Stimulated activated CD4-positive, alpha-beta T cell treated with anti-CD3 and anti-CD28 coated beads, TNF-alpha, amount 100 ng/mL, for 24 hours (primary cell): ENCODE measurements at places on chromosomes 16 and 17.
A peak's percentile ranks its signal among the peaks of the same experiment; 100 is the strongest.

- no peak for DNase-seq
These were observed 62.3 kb upstream of the CDH5 start for GRCh38 chr16:66304151-66304550.

- DNase-seq = no peak
These were observed 195.0 kb downstream of the ENGASE start for GRCh38 chr17:79269620-79270019.

DNA sequence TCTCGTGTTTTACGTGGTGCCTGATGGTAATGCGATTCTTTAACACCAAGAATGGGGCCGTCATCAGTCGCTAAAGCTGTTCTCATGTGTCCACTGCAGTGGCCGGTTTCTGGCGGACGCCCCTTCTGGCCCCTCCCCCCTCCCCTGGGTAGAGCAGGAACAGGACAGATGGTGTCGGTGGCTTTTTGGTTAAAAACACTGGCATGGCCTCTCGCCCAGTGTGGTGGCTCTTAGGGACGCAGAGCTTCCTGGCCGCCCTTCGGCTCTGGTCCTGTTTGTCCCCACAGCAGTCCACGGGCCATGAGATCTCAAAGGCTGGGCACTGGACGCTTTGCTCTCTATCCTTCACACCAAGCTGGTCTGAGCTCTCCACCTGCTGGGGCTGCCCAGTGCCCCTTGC, 151.8 kb downstream of the BANP start:
- DNase-seq = no peak

DNA sequence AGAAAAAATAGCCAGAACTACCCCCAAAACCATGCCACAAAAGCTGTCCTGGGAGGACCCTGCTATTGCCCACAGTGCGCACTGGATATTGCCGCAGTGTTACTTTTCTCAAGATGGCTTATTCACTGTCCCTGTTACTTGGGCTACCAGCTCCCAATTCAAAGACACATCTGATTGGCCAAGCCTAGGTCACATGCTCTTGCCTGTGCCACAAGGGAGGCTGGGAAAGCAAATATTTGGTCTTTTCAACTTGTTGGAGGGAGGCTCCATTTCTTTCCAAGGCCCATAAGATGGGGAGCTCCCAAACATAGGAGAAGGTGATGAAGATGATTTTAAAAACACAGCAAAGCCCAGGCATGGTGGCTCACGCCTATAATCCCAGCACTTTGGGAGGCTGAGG, 257.0 kb downstream of the SHISA9 start:
- DNase-seq = no peak

GRCh38 chr16:22693638-22694340, 120.2 kb upstream of the HS3ST2 start:
- no peak for DNase-seq

DNA sequence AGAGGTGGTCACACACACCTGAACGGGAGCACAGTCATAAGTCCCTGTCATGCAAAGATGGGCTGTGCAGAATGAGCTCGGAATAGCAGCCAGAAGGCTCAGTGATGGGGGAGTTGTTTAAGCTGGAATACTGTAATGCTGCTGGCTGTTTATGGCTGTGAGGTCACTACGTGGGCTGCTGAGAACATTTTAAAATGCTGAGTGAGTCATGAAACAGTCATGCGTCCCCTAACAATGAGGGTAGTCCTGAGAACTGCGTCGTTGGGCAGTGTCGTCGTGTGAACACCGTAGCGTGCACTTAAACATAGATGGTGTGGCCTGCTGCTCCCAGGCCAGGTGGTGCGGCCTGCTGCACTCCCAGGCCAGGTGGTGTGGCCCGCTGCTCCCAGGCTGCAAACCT, 39.7 kb downstream of the TBCD start:
- DNase-seq = no peak

DNA sequence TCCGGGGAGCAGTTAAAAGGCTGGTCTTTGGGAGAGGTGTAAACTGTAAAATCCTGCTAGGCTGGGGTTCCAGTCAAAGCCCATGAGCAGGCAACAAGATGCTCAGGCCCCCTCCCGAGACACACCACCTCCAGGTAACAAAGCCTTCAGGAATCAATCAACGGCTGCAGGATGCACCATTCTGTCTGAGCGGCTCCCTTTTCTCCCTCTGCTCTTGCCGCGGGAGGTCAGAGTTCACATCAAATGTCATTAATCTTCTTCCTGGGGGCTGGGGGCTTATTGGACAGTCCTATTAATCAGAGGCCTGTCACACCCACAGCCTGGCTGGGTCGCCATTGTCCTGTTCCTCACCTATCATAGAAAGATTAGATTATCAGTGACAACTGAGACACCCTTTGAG, 11.9 kb upstream of the CCDC182 start:
- no peak for DNase-seq

GRCh38 chr17:72008236-72008876, 112.5 kb upstream of the SOX9 start:
- no peak for DNase-seq

DNA sequence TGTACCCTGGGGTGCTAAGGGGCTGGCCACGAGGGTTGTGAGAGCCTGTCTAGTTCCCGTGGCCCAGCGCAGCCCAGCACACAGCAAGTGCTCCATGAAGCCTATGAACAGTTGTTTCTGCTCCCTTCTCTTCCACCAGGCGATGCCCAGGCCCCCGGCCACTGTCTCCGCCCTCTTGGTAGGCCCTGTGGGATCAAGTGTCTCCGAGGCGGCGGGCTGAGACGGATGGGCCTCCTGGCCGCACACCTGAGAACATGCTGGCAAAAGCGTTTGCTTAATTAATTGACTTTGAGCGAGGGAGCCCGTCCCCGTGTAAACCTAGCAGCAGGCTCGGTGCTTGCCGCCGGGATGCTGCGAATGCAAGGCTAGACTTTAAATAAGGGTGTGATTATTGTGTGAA, 129.7 kb upstream of the GSE1 start:
- DNase-seq = no peak

- DNase-seq = no peak
These were observed 16.1 kb downstream of the RECQL5 start for GRCh38 chr17:75650874-75651273.

- no peak for DNase-seq
These were observed 191.9 kb upstream of the ANKFN1 start for GRCh38 chr17:55961386-55961785.

- DNase-seq = no peak
These were observed 60.4 kb downstream of the BAIAP2 start for GRCh38 chr17:81095383-81095762.

DNA sequence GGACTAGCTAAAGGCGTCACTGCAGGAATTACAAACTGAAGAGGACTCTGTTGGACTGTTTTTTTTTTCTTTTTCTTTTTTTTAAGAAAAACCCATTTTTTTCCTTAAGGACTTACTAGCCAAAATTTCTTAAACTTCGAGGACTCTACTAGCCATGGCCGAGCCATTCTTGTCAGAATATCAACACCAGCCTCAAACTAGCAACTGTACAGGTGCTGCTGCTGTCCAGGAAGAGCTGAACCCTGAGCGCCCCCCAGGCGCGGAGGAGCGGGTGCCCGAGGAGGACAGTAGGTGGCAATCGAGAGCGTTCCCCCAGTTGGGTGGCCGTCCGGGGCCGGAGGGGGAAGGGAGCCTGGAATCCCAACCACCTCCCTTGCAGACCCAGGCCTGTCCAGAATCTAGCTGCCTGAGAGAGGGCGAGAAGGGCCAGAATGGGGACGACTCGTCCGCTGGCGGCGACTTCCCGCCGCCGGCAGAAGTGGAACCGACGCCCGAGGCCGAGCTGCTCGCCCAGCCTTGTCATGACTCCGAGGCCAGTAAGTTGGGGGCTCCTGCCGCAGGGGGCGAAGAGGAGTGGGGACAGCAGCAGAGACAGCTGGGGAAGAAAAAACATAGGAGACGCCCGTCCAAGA, 878 bp downstream of the HEXIM1 start:
- DNase-seq = peak; percentile 55

DNA sequence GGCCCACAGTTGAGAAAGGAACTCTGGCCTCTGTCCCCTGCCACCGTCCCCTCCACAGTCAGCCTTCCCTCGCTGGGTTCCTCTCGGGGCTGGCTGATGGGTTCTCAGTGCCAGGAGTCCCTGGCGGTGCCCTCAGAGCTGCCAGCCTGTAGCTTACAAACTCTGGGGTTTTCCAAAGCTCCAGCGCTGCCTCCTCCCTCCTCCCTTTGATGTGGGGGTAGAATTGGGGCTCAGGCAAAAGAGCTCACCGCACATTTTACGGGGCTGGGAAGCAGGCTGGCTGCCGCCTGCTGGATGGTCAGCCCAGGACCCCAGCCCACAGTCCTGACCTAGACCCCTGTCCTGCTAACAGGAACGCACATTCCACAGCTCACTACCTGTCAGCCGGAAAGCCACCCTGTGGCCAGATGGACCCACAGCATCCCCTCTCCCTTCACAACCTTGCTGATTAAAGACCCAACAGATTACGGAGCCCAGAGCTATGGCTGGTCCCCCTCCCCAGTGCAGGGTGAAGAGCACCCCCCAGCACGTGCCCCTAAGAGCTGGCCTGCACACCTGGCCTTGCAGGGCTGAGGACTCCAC, 6.0 kb downstream of the VASN start:
- no peak for DNase-seq
